ENCODE measurements at places on chromosomes 1 and 21.
A peak's percentile ranks its signal among the peaks of the same experiment; 100 is the strongest.

DNA sequence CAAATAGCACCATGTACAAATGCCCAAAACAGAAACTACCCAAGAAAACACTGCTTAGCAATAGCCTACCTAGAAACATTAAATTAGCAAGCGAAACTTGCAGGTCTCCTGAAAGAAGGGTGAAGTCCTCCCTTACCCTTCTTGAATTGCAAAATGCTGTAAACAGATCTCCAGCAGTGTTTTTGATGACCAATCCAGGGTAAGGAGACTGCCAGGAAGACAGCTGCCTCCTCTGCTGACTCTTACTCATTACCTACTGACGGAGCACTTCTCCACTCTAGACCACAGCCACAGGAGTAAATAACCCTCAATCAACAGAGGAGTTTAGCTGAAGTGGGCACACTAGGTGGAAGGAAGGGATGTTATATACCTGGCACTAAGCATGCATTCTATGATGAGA lies 32.2 kb upstream of the GADD45A start:
- no peak for DNase-seq

GRCh38 chr1:113677250-113678158 lies 81.8 kb downstream of the PHTF1 start:
- DNase-seq, result peak; percentile 57

DNA sequence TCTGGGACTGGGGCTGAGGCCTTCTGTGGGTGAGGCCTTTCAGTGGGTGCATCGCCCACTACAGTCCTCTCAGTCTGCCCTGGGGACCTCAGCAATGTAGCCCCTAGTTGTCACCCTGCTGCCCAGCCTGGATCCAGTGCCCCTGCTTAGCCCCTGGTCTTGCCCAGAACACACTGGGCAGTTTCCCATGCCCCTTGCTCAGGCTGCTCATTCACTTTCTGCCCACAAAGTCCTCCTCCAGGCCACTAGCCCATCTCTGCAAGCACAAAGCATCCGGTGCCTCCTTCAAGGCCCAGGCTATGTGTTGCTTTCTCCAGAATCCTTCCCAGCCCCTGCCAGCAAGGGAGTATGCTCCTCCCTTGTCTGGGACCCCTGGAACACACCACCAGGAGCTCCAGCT lies 5.4 kb upstream of the ADORA1 start:
- DNase-seq, result no peak

- no peak for DNase-seq
Observed at GRCh38 chr1:160451859-160452232, 51.5 kb downstream of the VANGL2 start.

DNA sequence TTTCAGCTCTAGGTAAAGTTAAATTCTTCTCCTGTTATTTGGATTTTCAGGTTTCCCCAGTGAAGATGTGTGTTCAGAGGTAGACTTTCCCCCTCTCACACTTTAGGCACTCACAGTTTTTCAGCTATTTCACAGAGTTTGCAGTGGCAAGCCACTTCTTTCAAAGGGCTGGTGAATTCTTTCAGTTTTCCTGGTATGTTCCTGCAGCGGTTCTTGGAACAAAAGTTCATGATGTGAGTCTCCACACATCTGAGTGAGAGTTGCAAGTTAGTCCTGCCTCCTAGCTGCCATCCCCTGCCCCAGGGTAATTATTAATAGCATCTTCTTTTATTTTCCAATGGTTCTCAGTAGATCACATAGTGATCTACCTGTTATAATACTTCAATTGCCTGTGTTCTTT lies 27.3 kb upstream of the CD84 start:
- DNase-seq, result no peak

GRCh38 chr1:972726-973458 lies 6.6 kb downstream of the PLEKHN1 start:
- no peak for DNase-seq

DNA sequence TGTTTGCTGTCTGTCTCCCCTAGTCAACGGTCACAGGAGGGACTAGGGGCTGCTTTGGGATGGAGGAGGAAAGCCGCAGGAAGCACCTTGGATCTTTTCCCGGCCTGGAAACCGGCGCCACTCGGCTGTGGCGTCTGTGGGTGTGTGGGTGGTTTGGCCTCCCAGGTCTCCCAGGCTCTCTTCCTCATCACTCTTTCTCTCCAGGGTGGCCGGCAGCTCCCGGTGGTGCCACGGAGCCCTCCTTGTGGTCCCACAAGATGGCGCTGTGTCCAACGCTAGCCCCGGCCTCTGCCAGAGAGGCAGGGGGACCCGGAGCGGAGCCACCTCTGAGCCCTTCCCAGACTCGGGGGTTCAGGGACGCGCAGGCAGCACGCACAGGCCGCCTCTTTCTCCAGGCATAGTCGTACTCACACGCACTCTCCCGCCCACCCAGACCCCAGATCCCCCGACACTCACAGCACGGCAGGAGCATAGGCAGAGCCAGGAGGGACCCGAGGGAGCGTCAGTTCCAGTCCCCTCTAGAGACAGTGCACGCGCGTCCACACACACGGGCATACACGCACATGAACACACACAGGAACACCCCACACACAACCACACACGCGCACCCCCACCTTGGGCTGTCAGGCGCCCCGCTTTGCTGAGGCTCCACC lies 31.2 kb downstream of the CDCP2 start:
- DNase-seq, result peak; percentile 77

DNA sequence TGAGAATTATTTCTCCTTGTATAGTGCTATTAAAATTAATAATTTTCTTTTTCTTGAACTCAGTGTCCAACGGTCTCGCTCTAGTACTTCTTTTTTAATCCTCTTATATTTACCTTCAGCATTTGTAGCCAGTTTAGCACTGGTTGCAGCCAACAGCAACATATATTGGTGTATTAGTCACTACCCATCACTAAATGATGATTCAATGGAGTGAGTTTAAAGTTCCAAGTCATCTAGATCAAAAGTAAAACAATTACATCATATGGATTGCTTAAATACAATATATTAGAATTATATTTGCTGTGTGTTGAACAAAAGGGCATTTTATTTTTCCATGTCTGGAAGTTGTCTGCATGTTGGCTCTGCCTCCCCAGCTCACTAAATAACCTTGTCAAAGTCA lies 591.8 kb downstream of the ADGRL2 start:
- peak; percentile 84 for DNase-seq

DNA sequence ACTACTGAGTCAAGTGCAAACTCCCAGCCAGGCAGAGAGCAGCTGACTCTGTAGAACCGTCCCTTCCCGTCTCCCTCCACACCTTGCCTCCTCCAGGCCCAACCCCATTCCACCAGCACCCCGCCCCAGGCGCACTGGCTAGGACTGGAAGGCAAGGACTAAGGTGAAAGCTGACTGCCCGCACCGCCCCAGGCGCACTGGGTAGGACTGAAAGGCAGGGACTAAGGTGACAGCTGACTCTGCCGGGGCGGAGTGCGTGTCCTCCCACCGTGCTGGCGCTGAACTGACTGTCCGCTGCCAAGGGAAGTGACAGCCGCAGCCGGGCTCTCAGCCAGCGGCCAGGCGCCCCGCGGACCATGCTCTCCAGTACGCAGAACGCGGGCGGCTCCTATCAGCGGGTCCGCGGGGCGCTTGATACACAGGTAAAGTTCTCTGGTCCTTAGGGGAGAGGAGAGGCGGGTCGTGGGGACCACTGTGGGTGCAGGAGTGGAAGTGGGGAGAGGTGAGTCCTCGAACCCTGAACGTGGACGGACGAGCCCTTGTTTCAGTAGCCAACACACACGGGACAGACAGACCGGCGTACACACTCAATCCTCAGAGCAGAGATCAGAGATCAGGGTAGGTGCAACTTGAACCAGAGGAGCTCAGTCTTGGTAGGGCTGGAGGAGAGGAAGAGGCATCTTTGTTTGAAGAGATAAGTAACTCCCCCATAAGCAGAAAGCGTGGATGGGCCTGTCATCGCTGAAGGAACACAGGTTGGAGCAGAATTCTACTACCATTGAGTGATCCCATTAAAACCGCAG lies 58.0 kb downstream of the RBM11 start:
- DNase-seq, result no peak

DNA sequence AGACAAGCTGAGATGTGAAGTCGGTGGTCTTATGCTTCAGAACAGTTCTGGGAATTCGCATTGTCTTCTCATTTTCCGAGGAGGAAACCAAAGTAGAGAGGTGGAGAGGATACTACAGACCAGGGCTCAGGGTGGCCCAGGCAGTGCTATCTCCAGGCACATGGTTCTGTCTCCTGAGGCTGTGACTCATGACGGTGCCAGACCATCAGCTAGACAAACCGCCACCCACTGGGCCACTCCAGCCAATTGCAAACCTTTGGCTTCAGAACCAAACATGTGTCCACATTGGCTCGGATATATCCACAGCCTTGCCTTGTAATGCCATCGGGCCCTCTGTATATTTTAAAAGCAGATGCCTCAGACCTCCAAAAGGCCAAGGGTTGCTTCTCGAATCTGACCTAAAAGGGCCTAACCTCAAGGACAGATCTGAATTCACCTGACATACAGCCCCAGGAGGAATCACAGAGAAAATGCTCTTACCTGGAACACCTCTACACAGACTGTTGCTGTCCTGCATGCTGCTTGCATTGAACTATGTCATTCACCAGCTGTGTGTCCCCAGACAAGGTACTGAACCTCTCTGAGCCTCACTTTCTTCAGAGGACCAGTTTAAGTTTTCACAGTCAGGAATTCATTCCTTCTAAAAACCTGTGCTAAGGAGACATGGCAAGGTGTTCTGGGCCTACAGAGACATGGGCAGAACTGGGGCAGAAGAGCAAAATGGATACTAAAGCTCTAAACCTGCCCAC lies 224.9 kb upstream of the JUN start:
- peak; percentile 53 for DNase-seq
